Stimulated activated CD4-positive, alpha-beta T cell treated with anti-CD3 and anti-CD28 coated beads, Interleukin-4, amount 100 ng/mL, for 24 hours (primary cell): ENCODE measurements at places on chromosomes 11 and 22.

GRCh38 chr22:30127749-30128166 lies 47.5 kb downstream of the HORMAD2 start:
- no peak for DNase-seq

DNA sequence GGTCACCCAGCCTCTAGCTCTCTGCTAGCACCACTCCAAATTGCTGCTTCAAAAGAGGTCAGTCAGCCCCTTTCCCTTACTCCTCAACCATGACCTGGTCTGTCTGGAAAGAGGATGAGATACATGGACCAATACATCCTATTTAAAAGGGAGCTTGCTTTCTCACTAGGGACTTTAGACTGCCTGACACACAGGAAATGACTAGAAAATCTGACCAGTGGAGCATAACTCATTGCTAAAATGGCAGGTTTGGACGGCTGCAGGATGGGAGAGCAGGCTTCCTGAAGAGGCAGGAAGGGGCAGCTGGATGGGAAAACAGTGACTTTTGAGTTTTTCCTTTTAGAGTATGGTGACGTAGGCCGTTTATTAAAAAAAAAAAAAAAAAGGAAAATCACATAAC lies 25.3 kb downstream of the STIM1 start:
- no peak for DNase-seq

- no peak for DNase-seq
Observed at GRCh38 chr11:19326499-19326898, 85.8 kb upstream of the E2F8 start.

GRCh38 chr11:116243991-116244390 lies 528.8 kb downstream of the BUD13 start:
- no peak for DNase-seq

DNA sequence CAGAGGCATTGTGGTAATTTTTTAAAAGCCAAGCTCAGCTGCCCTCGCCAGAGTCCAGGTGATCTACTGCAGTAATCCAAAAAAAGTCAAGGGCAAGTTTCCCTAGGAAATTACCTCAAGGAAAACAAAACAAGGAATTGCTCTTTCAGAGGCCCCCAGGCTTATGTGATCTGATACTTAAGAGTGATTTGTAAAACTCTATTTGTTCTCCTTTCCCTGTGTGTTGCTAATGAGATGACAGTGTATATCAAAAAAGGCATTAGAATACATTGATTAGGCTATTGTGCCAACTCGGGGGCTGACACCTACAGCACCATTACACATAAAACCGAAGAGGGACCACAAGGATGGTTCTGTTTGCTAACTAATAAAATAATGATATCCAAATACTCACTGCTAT lies 44.5 kb upstream of the CHRM4 start:
- no peak for DNase-seq

GRCh38 chr11:44943696-44944095 lies 7.0 kb downstream of the TP53I11 start:
- DNase-seq: no peak

- no peak for DNase-seq
Observed at GRCh38 chr22:19604711-19605268, 80.6 kb upstream of the CLDN5 start.

GRCh38 chr22:48940266-48941032 lies 887.2 kb downstream of the BRD1 start:
- no peak for DNase-seq

- DNase-seq: no peak
Observed at GRCh38 chr11:112745973-112746372, 215.2 kb upstream of the NCAM1 start.

DNA sequence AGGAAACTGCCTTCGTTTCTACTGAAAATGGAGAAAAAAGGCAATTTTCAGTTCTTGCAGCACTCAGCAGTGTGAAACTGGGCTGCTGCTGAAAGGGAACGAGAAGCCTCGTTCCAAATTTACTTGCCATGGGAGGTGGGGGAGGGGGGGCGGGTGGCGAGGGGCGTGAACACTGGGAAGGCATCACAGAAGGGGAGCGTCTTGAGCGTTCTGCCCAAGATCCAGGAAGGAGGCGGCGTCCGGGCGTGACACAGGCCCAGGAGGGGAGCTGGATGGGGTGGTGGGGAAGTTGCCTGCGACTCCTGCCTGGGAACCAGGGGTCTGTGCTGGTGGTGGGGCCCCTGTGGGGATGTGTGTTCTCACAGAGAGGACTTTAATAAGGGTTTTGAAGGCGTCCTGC lies 213.5 kb downstream of the CTTN start:
- no peak for DNase-seq
